ENCODE measurements at places on chromosomes 2 and 18.

- no peak for DNase-seq
These were observed 416.8 kb upstream of the DSEL start for GRCh38 chr18:67933271-67933670.

- no peak for DNase-seq
These were observed 124.5 kb upstream of the CCDC150 start for GRCh38 chr2:196515051-196515450.

DNA sequence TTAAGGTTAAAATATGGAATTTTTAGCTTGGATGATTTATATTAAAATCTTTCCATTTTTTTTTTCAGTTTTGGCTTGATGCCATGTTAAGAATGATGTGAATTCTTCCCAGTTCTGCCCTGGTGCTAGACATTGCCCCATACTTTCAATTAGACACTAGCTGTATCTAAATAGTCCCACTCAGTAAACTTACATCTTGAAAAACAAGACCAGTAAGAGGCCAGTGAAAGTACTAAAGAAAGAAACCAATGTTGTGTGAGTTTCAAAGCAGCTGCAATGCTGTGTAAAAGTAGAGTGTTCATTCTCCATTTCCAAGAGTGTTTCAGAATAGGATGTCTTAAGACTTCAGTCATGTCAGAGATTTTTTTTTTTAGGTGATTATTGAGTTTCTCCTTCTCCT, 40.0 kb upstream of the CYBRD1 start:
- DNase-seq = no peak

DNA sequence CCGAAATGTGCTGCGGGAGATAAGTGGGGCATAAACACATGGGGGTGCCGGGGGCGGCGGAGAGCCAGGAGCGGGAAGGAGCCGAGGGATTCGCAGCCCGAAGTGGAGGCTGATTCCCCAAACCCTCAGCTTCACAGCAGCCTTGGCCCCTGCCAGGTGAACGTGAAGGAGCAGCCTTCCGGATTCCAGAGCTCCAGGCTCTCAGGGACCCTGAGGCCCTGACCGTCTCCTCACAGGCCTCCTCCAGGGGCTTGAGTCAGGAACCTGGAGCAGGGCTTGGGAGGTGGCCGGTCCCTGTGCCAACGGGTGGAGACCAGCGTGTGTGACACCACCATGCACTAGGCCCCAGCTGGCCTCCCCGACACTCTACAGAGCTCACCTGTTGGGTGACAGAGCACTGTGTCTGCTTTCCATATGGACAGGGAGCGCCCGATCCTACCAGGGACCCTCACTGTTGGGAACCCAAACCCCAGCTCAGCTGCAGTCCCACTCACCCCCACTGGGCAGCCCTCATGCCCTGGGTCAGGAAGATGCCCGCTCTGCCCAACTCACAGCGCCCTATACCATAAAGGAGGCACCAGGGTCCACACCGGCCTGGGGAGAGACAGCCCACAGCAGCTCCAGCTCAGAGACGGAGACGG, 117.6 kb upstream of the OTOS start:
- no peak for DNase-seq

- no peak for DNase-seq
These were observed 118.3 kb downstream of the CAPN13 start for GRCh38 chr2:30688956-30689401.

DNA sequence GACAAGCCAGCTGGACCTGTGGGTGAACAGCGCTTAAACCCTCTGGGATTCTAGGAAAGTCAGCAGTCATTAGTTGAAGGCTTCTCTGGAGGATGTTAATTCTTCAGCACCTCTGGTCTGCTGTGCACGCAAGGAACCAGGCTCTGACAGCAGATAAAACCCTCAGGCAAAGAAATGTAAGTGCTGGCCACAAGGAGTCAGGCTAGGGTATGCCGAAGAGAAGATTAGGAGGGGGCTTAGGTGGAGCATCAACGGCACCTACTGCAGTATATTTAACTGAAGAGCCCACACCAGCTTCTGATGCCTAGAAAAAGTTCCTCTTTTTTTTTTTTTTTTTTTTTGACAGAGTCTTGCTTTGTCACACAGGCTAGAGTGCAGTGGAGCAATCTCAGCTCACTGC, 304.2 kb upstream of the MC4R start:
- DNase-seq = no peak
